ENCODE measurements at places on chromosomes 5 and 9.

DNA sequence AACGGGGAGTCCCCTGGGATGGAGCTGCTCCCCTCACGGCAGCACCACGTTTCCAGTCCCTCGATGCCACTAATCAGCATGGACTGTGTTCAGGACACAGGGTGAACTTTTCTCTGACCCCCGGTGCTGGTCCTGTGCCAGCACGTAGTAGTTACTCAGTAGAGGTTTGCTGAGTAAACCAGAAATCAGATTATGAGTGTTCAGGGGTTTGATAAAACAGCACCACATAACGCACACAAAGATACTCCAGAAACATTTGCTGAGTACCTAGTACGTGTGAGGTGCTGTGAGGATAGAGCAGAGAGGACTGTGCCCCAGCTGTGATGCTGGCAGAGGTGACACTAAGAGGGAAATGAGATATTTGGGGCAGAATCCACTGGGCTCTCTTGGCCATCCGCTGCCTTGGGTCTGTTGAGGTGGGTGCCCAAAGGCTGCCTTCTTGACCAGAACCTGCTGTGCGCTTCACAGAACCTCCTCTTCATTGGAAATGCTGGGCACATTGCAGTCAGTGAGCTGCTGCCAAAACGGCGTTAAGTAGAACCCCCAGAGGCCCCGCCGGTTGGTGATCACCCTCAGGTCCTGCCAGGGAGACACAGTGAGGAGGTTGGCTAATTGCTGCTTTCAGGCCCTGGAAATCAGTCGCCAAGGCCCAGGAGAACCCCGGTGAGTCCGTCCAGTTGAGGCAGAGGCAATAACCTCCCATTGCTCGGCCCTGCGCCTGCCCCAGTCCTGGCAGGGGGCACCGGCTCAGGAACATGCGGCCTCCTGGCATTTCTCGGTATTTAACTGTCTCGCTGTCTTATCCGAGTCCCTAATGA lies 49.4 kb downstream of the NEURL1B start:
- no peak for DNase-seq

GRCh38 chr9:2622461-2623287 lies 1.1 kb downstream of the VLDLR start:
- no peak for DNase-seq

- no peak for DNase-seq
Measured at GRCh38 chr5:160348080-160348479, 22.3 kb downstream of the C1QTNF2 start.

DNA sequence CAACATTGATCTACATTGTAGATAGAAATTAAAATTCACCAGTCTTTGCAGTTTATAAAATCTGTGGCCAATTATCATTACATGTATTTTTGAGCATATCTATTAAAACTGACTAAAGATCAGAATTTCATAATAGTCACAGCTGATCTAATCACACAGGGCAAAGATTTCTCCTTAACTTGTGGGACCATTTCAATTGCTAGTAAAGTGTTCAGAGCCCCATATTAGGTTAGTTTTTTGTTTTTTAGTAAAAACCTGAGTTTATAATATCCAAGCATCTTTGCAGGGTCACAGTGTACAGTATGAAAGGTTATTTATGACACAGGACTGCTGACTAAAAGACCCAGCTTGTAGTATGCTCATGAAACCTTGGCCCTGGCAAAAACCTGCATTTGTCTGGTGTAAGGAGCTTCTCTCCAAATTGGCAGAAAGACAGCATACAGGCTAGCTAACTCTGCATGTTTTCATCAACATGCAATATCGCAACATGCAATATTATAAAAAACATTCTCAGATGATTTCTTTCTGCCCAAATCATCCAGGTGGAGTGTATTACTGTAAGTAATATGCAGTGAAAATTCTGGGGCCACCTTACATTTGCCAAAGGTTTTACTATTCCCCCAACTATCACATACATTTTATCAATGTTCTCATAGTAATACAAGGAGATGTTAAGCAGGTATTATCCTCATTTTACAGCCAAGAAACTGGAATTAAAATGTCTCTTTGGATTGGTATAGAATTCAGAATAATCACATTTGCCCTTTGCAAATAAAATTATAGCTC lies 37.7 kb upstream of the ALDH1A1 start:
- DNase-seq: no peak

GRCh38 chr5:172920447-172920849 lies 38.8 kb upstream of the RPL26L1 start:
- DNase-seq: peak; percentile 92

- DNase-seq: no peak
Measured at GRCh38 chr5:133072021-133072420, 20.2 kb downstream of the HSPA4 start.

DNA sequence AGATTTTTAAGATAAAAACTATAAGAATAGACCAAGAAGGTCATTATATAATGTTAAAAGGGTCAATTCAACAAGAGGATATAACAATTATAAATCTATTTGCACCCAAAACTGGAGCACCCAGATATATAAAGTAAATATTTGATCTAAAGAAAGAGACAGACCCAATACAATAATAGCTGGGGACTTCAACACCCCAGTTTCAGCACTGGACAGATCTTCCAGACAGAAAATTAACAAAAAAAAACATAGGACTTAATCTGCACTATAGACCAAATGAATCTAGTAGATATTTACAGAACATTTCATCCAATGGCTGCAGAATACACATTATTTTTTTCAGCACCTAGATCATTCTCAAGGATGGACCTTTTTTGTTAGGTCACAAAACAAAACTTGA lies 331.9 kb downstream of the SPOCK1 start:
- DNase-seq: no peak

DNA sequence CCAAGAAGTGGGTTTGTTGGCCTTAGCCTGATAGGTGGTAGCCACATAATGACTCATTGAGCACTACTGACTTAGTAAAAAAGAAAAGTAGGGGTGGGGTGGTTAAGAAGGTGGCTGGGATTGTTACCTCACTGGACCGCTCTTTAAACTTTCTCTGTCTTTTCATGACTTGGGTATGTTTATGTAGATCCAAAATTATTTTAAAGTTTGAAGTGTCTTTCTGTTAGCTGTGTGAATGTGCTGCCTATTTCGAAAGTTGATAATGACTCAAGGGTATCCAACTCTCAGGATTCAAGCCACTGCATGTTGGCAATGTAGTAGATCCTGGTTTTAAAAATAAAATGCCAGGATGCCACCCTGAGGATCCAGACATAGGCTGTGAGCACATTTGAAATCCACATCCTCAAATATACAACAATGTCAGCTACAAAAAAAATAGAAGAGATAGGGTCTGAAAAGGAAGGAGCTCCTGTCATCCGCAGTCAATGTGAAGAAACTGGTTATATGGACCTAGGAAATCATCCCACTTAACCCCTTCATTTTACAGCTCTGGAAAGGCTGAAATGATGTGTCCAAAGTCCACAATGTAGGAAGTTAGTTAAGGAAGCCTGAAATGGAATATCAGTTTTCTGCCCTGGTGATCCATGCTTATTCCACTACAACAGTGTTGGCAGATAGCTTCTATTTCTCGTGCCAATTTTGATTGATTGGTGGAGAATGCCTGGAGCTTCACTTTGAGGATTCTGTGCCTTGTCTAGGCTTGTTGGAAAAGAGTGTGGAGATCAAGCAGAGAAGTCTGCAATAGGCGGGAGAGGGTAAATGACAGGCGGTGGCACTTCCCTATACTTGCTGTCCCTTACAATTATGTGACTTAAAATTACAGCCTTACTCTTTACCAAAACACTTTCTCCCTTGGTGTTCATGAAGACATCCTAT lies 23.4 kb downstream of the ZNF462 start:
- no peak for DNase-seq

DNA sequence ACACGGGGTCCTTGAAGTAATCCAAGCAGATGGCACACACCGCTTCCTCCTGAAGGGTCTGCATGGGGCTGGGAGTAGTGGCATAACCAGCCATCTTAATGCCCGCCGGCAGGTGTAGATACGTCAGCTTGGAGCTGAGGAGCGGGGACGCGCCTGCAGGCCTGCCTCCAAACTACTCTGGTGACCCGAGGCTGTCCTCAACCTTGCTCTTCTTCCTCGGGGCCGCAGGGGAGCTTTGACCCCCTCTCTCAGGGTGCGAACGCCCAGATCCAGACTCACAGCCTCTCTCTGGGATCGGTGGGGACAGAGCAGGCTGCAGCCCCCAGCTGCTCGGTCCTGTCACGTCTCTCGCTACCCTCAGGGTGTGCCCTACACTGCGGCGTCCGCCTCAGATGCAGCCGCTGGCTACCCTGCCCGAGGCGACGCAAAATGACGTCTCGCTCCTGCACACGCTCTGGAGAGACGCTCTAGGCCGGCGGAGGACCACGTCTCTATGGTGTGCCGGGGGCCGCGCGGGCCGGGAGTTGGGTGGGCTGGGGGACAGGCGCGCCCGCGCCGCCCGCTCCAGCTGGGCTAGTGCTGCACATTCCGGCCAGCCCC lies at the start of gene TRIM52:
TRIM52 (minus strand) TSS at position 424 of the 600 bp plus-strand sequence; CDS start at position 94, 330 bp downstream.
- peak; percentile 65 for DNase-seq

GRCh38 chr9:121529237-121529987 lies 29.8 kb upstream of the GGTA1 start:
- DNase-seq: peak; percentile 71

DNA sequence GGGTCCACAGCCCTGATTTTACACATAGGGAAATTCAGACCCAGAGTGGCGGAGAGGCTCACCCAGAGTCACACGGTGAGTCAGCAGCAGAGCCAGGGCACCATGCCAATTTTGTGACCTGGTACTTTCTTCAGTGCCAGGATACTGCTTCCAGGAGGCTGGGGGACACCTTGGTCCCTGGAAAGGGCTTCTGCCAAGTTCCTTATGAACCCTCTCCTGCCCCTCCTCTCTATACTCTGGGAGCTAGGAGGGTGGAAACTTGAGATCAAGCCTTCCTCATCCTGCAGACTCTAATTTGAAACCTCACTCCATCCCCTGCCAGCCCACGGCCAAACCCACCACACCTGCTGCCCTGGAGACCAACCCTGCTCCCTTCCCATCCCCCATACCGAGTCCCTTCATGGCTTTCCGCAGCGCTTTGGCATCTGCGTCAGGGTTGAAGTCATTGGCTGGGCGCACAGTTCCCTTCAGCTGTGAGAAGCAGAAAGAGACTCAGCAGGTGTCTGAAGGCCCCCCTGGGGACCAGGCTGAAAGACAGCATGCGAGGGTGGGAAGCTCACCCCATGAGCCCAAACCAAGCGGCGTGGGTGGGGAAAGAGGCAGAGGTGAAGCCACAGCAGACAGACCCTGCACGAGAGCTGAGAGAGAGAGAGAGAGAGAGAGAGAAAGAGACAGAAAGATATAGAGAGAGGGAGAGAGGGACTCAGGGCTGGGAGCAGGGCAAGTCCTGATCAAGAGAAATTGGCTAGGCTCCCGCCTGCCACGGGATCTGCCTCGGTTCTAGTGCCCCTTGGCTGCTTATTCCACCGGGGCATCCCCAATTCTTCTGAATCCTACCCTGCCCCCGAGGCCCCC lies 33.5 kb downstream of the ANXA6 start:
- DNase-seq: no peak

GRCh38 chr9:112061152-112061740 lies 113.9 kb downstream of the SUSD1 start:
- DNase-seq: peak; percentile 95

DNA sequence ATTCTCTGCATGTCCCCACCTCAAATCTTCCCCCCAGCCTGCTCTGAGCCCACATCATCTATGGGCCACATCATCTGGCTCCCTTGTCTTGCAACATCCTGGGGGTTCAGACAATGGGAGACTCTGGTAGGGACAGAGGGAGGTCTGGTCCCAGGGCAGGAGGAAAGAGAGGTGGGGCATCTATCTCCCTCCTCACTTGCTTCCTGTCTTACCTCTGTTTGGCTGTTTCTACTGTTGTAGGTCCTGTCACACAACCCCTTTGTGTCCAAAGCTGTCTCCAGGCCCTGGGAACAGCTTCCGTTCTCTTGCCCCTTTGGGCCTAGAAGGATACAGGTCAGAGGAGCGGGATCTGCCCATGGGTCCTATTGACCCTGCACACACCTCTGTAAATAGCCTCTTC lies 227.2 kb downstream of the NSG2 start:
- no peak for DNase-seq
